ENCODE measurements at places on chromosomes 1 and 21.

GRCh38 chr1:162145280-162145965 lies 75.9 kb downstream of the NOS1AP start:
- no peak for DNase-seq

DNA sequence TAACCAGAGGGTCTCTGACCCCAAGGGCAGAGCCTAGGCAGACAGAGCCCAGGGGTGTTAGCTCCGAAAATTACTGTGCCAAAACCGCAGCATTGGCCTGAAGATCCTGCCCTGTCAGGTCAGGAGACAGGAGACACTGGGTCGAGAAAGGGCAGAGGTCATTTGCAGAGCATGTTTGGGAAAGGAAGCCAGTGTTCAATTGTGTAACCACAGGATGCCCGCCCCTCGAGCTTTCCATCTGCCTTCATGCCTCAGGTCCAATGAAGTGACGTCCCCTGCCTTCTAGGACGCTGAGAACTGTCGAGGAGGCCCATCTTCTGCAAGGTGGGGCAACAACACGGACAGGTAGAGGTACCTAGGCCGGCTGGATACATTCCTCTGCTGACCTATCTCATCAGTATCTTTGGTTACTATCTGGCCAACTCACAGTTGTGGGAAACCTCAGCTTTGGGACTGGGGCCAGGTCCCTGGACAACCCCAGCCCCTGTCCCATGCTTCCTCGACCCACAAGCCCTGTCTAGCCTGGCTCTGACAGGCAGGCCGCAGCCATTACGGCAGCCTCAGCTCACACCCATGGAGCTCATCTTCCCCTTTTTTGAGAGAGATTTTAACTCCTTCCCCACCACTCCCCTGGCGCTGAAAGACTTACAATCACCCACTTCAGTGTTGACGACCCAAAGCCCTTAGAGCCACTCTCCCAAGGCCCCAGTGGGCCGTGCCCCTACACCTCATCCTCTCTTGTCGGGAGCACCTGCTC lies 1.3 kb downstream of the ARL8A start:
- DNase-seq = peak; percentile 40

DNA sequence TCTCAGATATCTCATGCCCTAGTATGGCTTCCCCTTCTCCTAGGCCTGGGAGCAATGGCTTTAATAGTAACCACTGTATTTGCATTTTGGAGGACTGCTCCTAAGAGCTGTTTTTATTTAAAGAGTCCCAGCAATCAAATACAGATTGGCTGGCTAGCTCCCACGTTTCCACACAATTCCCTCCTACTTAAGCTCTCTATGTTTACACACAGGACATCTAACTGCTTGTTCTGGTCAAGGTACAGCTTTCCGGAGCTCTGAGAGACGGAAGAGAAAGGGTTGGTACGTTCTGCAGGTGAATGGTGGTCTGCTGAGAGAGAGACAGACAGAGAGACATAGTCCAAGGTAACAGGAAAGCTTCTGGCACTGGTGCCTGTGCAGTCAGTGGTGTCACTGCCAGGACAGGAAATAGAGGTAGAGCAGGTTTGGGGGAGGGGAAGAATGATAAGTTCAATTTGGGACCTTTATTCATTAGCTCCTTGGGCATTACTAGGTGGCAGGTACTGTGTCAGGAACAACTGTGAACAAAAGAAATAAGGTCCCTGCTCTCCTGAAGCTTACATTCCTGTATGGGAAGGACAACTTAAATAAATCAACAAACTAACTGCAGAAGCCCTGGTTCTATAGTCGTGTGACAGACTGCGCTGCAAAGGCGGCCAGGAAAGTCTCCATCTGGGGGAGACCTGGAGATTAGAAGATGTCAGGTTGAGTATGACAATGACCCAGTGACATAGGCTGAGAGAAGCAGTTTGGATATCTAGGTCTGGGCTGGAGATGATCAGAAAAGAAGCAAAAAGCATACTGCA lies 1.2 kb upstream of the SLC25A33 start:
- no peak for DNase-seq

GRCh38 chr1:199727682-199728081 lies 299.8 kb upstream of the NR5A2 start:
- DNase-seq = no peak

DNA sequence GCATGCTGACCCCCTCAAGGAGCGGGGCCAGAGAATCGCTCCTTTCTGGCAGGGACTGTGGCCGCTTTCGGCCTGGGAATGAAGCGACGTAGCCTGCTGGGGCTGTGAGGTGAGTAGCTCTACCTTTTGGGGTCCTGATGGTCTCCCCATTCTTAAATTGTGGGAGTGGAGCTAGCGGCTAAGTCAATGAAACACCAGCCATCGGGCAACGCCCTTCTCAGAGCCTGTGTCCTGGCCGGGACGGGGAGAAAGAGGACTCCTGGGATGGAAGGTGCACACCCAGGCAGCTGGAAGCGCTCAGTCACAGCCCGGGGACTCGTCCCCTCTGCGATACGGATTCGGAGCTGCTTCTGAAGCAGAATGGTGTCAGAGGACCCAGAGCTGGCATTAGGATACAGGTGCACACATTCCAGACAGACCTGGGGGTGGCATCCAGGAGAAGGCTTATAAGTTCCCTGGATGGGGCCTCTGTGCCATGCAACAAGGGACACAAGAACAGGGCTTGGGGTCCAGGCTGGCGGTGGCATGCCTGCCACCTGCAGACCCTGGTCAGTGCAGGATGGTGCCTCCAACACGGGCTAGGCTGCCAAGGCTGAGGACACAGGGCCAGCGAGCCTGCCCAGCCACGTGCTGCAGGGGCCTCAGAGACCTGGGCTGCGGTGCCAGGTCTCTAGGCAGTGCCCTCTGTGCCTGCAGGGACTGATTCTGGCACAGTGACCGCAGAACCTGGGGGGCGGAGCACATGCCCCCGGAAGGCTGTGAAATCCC lies 945 bp upstream of the WNT9A start:
- DNase-seq = peak; percentile 26

DNA sequence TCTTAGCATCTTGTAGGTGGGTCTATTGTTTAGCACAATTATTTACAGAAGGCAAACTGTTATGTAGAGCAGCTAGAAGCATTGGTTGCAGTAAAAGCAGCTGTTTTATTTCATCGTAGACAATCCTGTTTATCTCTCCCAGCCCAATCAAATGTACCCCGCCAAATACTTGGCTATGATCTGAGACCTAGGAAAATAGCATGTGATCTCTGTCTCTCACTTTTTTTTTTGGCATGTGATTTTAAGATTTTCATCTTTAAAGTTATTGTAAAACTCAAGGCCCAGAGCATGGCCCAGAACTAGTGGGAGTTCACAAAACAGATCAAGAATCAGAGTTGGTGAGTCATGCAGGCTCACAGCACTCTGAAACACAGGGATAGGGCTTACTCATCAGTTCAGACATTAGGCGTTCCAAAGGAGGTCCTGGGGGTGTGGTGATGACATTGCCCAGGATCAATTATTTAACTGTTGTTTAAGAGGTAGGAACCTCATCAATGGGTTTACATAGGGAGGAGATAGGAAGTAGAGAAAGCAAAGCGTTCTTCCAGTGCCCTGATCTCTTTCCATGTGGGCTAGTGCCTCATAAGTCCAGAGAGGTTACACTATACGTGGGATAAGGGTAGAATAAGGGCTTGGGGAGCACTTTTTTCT lies 40.2 kb downstream of the TBX19 start:
- DNase-seq = peak; percentile 88

DNA sequence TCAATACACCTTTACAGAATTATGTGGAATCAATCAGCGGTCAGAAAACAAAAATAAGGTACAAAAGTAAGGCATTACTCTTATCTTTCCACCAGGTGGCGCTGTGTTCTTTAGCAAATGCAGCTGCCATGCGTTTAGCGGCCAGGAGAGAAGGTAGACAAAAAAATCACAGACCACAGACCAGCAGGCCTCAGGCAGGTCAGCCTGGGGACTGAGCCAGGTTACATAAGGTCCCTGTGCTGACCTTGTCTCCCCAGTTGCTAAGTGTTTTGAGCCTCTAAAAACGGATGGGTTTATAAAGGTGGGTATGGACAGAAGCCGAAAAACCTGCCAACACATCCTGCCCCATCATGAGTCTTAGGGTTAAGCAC lies 2.8 kb downstream of the RGS16 start:
- peak; percentile 76 for DNase-seq
